ENCODE measurements at places on chromosomes 7 and 10.

GRCh38 chr10:103888113-103888841 lies 29.7 kb downstream of the STN1 start:
- no peak for DNase-seq

- DNase-seq, result no peak
These were observed 97.8 kb downstream of the CHST15 start for GRCh38 chr10:123995461-123996131.

GRCh38 chr7:121163699-121164098 lies 165.1 kb upstream of the WNT16 start:
- no peak for DNase-seq

DNA sequence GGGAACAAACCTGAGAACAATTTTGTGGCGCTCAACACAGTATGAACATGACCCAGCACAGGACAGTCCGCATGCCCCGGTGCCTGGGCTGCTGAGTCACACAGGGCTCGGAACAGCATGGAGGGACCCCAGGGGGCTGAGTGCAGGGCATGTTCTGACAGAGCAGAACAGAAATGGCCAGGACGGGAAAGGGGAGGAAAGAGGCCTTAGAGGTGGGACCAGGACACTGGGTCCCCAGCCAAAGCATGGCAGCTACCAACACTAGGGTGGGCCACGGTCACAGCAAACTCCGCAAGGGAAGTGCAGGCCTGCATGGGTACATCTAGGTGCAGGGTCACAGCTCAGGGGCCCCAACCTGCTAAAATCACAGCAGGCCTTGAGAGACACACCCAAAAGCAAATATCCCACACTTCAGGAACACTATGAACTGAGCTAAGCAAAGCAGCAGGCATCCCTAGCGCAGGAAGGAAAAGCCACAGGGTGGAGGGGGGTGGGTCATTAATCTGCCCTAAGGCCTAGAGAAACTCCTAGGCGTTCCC lies 5.6 kb downstream of the IMPDH1 start:
- DNase-seq, result no peak
